ENCODE measurements at places on chromosomes 5 and 9. TPM values are rescaled to one million over a fixed set of nuclear protein-coding genes. Genes with fewer than 3 reads are reported as not detected.

- DNase-seq, result no peak
Observed at GRCh38 chr5:140041099-140041491, 2.0 kb downstream of the NRG2 start.

The SLC46A2 gene
- total RNA-seq, result 18.9 TPM

DNA sequence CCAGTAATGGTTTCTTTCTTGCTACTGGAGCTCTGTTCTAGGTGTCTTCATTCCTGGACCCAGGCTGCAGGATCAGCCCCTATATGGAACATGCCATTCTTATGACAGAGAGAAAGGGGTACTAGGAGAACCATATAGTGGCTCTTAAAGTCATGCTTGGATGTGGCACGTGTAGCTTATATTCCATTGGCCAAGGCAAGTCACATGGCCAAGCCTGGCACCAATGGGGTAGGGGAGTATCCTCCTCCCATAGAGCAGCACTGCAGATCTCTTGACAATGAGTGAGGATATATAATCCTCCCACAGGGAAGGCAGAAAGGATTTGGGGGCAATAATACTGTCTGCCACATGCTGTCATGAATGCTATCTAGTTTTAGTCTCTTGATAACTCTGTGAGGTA, 193.3 kb downstream of the PALM2AKAP2 start:
- no peak for DNase-seq

The COQ4 gene
- total RNA-seq, result 44.6 TPM

GRCh38 chr9:133600739-133601138, 8.4 kb downstream of the FAM163B start:
- DNase-seq, result no peak

DNA sequence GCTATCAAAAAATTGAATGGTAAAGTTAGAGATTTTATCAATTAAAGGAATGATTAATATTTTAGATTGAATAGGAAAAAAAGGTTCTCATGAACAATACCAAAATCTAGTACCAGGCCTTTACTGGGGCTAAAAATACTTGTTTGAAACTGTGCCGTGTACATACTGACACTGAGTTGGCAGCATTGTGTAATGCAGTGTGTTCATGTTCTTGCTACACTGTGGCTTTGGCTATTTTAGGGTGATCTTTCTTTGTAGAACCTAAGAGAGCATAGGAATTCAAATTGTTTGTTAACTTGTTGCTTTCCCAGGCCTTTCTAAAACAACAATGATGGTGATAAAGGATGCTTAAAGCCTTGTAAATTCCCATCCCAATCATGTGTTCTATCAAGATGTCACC, 80.9 kb downstream of the KIF4B start:
- DNase-seq, result no peak

DNA sequence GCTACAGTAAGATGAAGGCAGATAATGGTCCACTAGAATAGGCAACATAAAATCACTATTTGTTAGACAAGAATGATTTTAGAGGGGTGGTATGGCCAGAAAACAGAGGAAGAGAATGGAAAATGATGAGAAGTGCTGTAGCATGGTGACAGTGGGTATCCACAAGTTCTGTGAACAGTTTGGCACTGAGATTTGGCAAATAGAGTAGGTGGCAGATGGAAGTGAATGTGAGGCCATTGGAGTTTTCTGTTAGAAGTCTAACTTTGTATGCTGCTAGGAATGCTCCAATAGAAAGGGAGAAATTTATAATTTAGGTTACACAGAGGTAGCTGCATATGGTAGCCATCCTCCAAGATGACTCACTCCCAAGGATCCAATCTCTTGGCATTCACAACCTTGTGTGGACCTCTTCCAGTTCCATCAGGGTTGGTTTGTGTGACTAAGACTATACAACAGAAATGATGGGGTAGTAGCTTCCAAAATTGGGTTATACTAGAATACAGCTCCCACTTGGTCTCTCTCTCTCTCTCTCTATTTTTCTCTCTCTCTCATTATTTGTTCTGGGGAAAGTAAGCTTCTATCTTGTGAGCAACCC, 646.9 kb upstream of the ZNF608 start:
- DNase-seq, result no peak

The ARAP3 gene
- 35.6 TPM for total RNA-seq

GRCh38 chr9:99954819-99955218, 48.4 kb downstream of the STX17 start:
- DNase-seq, result no peak

The SPAAR gene
- 12.2 TPM for total RNA-seq

The TMEFF1 gene
- not detected for total RNA-seq

The EQTN gene
- not detected for total RNA-seq

The PCDHB11 gene
- total RNA-seq, result 2.1 TPM

- DNase-seq, result no peak
Observed at GRCh38 chr5:115543365-115544042, 1.1 kb downstream of the FEM1C start.

DNA sequence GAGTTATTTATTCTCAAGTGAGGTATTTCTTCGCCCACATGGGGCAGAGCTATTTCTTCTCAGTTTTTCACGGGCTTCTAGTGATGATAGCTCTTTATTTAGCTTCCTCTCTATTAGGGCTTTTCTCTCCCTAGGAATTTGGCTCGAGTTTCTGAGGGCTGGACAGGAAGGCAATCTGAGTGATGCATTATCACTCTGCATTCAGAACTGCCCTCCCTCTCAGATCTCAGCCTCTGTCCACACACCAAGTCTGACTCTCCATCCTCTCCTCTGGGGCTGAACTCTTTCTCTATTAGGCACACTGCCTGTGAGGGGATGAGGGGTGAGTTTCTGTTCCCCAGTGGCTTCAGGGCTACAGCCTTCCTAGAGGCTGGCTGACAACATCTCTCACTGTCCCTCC, 14.9 kb upstream of the SCAMP1 start:
- DNase-seq, result no peak

The IRX1 gene
- total RNA-seq, result 35.1 TPM
